ENCODE measurements at places on chromosomes 12 and 14.

DNA sequence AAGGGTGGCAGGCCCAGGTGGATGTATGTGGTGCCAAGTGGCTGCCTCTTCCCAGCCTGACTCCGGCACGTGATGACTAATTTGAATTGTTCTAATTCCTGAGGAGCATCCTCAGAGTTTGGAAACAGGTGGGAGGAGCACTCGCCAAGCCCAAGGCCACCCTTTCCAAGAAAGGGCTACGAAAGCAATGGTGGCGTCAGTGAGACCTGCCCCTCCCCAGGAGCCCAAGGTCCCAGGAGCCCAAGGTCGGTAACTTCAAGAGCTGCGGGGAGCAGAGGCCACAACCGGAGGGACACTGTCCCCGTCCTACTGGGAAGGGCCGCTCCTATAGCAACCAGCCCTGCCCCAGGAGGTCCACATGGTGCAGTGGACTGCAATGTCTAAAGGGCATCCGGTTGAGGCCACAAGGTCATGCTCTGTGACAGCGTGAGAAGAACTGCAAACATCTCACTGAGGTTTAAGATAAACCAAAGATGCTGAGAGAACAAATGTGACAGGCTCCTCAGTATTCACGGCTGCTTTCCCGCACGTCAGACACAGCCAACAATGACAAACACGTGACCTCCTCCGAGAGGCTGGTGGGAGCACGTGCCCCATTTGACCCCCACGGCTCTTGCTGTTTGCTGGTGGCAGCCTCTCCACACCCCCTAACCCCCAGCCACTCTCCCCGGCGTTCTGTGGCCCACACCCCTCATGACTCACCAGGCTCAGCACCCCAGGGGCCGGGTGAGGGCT lies 79.6 kb downstream of the ITPK1 start:
- DNase-seq = no peak

DNA sequence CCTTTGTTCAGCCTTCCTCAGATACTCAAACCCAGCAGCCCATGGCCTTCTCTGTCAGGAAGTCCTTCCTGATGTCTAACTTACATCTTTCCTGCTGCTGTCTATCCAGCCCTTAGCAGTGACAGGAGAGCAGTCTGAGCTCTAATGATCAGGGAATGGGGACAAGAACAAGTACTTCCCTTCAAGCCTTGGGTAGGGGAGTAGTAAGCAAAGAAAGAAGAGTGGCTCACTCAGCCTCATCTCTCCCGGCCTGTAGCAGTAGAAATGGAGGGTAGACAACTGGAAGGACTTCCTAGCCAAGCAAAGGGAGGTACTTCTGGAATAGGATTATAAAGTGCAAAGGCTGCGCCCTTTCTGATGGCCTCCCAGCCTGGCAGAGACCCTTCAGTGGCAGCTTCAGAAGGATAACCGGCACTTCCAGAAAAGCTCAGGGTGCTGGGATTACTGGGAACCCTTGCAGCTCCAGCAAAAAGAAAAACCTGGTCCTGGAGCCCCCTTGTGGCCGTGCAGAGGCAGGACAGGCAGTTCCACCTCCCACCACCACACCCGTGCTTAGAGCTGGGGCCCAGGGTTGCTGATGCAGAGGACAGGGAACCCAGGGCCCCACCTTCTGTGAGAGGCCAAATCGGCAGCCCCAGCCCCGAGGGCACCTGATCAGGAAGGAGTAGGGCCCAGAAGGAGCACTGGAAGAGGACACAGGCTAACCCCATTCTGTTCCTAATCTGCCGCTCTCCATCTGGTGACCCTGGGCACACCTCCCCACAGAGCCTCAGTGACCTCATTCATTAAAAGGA lies 12.4 kb upstream of the SMUG1 start:
- DNase-seq = peak; percentile 84

GRCh38 chr14:34275078-34275477 lies 187.0 kb downstream of the SPTSSA start:
- no peak for DNase-seq

GRCh38 chr14:44963044-44963528 lies 1.1 kb downstream of the TOGARAM1 start:
- no peak for DNase-seq

DNA sequence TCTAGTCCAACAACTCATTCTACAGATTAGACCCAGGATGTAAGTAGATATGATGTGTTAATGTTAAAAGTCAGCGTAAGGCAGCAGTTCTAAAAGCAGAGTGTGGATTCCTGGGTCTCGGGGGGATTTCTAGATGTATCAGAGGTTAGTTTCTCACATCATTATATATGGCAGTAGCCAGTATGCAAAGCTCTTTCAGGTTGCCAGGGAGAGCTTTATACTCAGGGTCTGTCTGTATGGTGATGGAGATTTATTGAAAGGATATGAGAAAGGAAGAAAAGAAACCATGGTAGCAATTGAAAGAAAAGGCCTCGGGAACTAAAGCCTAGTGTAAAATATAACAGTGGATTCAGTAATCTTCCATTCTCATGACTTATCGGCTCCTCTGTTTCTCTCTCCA lies 26.2 kb upstream of the PAWR start:
- no peak for DNase-seq

DNA sequence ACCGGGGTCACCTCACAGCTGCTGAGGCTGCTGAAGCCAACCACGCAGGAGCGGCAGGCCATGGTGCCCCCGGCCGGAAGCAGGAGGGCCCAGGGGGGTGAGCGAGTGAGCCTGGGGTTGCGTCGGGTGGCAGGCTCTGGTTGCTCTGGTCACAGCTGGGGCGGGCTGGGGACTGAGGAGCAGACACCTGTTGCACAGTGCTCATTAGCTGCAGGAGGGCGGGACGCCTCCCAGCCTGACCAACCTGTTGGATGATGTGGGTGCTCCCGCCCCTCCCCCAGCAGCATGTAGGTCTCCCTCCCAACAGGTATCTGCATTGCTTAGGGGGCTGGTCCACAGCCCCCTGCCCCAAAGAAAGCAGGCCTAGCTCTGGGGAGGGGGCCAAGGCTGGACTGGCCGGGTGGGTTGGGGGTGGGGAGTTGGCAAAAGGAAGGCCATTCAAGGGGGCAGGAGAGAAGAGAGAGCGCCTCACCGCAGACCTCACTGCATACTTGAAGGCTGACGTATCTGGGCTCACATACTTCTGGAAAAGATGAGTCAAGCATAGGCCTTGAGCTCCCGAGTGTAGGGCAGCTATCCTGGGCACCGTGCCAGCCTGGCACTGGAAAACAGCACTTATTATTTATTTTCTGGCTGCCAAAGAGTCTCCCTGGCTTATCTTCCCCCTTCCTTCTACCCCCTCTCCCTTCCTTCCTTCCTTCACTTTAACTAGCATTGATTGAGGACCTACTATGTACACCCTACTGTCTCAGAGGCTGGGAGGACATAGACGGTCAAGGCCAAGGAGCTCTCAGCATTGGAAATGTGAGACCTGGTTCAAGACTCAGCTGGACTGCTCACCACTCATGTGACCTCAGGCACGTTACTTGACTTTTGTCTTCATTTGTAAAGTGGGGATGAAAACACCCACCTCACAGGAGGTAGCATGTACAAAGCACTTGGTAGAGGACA lies at the start of gene KRT80:
KRT80 (minus strand) TSS at position 174 of the 951 bp plus-strand sequence; CDS start at position 62, 112 bp downstream.
- DNase-seq = peak; percentile 80
